ENCODE measurements at places on chromosomes 11 and 22.

- peaks cover 10% of the 10 kb centered on the region for H3K27me3 ChIP-seq
- no peaks in the 10 kb centered on the region for H3K4me1 ChIP-seq
- DNase-seq = no peak
Measured at GRCh38 chr11:116700586-116701220, 72.1 kb downstream of the BUD13 start.

DNA sequence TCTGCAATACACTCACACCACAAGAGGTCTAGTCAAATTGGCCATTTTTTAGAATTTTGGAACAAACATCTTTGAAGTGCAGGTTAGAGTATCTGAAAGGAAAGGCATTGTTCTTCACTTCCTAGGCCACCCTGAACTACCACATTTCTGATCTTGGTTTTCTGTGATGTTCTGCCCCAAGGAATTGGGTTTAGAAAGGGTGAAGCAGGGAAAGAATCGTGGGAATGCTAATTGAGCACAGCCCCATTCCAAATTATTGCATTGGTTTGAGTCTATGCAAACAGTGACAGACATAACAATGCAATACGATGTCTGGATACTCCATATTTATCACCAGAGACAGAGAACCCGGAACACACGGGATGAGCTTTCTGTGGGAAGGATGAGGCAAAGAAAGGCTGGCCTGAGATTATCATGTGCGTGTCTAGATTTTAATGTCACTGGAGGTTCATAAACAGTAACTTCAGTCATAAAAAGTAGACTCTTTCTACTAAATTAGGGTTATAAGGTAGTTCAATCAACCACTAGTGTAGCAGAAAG is 195.3 kb upstream of the BLID start:
- H3K4me1 ChIP-seq = no peaks in the 10 kb centered on the region
- DNase-seq = no peak
- H3K27me3 ChIP-seq = no peaks in the 10 kb centered on the region

- DNase-seq = no peak
- H3K4me3 ChIP-seq = no peak overlapping the region
- no peaks in the 10 kb centered on the region for H3K4me1 ChIP-seq
- H3K27me3 ChIP-seq = no peaks in the 10 kb centered on the region
- no peak overlapping the region for H3K27ac ChIP-seq
Measured at GRCh38 chr11:15591112-15591537, 476.4 kb downstream of the INSC start.

GRCh38 chr11:119567688-119568582 is 145.0 kb upstream of the THY1 start:
- no peak overlapping the region for H3K27ac ChIP-seq
- peaks cover 11% of the 10 kb centered on the region for H3K27me3 ChIP-seq
- DNase-seq = no peak
- H3K4me1 ChIP-seq = no peaks in the 10 kb centered on the region

DNA sequence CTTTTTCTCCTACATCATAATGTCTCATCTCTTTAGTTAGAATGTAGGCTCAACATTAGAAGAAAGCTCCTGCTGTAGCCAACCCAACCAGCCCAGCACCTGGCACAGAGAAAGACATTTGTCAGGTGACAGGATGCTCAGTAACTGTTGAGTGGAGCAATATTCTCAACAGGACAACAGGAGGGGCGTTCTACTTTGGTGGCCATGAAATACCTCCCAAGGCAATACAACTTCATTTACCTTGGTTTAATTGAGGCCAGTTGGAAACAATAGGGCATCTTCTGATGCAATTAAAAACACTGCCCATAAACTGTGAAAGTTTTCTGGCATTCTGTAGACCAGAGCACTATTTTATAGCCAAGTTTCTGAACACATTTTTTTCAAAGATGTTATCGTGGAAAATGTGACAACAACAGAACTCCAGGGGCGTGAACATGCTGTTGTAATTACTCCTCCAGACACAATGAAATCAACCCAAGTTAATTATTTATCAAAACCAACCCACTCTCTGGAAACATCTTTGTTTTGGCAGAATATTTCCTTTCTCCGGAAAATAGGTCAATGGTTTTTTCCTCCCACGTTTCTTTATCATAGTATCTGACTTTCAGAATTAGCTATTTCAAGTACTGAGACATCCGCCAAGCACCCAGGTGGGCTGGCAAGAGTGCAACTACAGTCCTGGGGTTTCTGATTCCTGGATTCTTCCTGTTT is 538.1 kb downstream of the SOX6 start:
- no peak overlapping the region for H3K27ac ChIP-seq
- peaks cover 14% of the 10 kb centered on the region for H3K4me1 ChIP-seq
- H3K4me3 ChIP-seq = no peak overlapping the region

DNA sequence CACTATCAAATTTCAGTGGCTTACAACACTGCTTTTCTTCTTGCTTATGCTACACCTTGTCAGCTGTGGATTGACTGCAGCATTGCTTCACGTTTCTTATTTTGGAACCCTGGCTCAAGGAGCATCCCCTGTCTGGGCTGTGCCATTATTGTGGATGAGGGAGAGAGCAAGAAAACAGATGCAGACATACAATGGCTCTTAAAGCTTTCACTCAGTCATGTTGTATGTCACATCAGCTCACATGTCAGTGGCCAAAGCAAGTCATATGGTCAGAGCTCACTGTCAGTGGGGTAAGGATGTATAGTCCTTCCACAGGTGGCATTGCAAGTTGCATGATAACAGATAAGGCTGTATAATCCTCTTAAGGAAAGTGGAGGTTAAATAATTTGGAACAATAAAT is 10.0 kb downstream of the ARHGEF12 start:
- H3K4me3 ChIP-seq = no peak overlapping the region
- H3K27me3 ChIP-seq = peaks cover 72% of the 10 kb centered on the region
- H3K27ac ChIP-seq = no peak overlapping the region
- H3K36me3 ChIP-seq = peaks cover 8% of the 10 kb centered on the region
- H3K4me1 ChIP-seq = peaks cover 30% of the 10 kb centered on the region
- DNase-seq = no peak

DNA sequence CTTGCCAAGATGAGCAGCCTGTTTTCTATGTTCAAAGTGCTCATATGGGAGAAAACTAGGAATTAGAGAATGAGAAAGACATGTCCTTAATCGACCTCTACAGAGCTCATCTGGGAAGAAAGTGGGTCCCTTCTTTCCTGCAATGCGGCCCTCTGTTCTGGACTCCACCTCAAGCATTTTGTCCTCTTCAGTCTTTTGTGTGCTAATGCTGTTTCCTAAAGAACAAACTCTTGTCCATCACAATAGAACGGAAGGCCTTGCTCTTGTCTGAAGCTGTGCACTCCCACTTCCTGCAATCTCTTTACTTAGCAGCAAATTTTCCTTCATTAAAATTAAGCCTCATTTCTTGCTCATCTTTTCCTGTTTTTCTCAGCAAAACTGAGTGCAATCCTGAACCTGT is 206.6 kb downstream of the OPCML start:
- no peak overlapping the region for H3K27ac ChIP-seq
- H3K4me1 ChIP-seq = no peaks in the 10 kb centered on the region
- peaks cover 5% of the 10 kb centered on the region for H3K27me3 ChIP-seq

DNA sequence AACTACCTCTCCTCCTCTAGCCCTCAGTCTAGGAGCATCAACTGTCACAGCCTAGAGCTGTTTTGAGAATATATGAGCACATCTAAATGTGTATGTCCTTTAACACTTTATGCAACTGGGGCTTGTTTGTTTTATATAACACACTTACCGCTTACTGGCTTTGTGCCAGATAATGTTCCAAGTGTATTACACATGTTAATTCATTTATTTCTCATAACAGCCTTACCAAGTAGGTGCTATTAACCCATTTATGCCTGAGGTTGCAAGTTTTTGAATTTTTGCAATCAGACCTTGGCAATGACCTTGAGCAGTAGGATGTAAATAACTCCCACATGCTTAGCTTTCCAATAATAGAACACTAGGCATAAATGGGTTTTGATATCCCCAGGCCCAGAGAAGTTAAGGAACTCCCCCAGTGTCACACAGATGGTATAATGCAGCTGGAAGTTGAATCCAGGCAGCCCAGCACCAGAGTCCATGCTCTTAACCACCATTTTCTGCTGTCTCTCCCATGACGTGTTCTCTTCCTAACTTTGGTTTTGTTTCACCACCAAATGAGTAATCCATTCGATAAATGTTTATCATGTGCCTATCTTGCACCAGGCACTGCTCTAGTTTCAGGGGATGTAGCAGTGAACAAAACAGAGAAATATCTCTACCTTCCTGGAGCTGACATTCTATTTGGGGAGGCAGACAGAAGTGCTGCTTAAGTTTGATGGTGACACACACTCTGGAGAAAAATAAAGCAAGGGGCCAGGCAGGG is 23.1 kb downstream of the PRDM11 start:
- DNase-seq = no peak
- no peak overlapping the region for H3K4me3 ChIP-seq
- H3K36me3 ChIP-seq = no peaks in the 10 kb centered on the region
- H3K4me1 ChIP-seq = peaks cover 18% of the 10 kb centered on the region
- no peak overlapping the region for H3K27ac ChIP-seq
- H3K27me3 ChIP-seq = peaks cover 4% of the 10 kb centered on the region

- H3K27ac ChIP-seq = no peak overlapping the region
- H3K4me1 ChIP-seq = peaks cover 51% of the 10 kb centered on the region
- no peaks in the 10 kb centered on the region for H3K27me3 ChIP-seq
- H3K4me3 ChIP-seq = no peak overlapping the region
Measured at GRCh38 chr11:77407613-77408012, 66.3 kb downstream of the PAK1 start.

GRCh38 chr11:13851691-13852090 is 110.8 kb upstream of the SPON1 start:
- H3K4me3 ChIP-seq = no peak overlapping the region
- H3K4me1 ChIP-seq = peaks cover 11% of the 10 kb centered on the region
- no peaks in the 10 kb centered on the region for H3K36me3 ChIP-seq
- peaks cover 3% of the 10 kb centered on the region for H3K27me3 ChIP-seq

- peaks cover 8% of the 10 kb centered on the region for H3K4me1 ChIP-seq
- no peaks in the 10 kb centered on the region for H3K27me3 ChIP-seq
- no peak overlapping the region for H3K4me3 ChIP-seq
- no peak overlapping the region for H3K27ac ChIP-seq
Measured at GRCh38 chr11:8720868-8721608, 38.4 kb downstream of the RPL27A start.

DNA sequence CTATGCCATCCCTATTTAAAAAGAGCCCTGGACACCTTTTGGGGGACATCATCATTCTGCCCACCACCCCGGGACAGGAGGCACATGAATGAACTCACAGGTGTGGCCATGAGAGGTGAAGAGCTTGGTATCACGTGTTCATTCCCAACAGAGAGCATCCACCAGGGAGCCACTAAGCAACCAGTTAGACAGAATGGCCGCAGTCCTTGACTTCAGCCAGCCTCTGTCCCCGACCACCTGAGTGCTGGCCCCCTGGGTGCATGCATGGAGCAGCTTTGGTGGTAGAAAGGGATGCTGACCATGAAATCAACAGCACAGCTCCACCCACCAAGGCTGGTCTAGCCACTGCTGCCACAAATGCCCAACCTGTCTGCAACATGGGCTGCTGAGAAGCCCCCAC is 31.1 kb upstream of the CD81 start:
- no peaks in the 10 kb centered on the region for H3K36me3 ChIP-seq
- no peak for DNase-seq
- H3K4me3 ChIP-seq = no peak overlapping the region
- H3K27me3 ChIP-seq = no peaks in the 10 kb centered on the region
- no peak overlapping the region for H3K27ac ChIP-seq

GRCh38 chr11:101187748-101188147 is 58.1 kb upstream of the PGR start:
- DNase-seq = no peak
- no peaks in the 10 kb centered on the region for H3K4me1 ChIP-seq
- H3K27ac ChIP-seq = no peak overlapping the region
- no peaks in the 10 kb centered on the region for H3K27me3 ChIP-seq

GRCh38 chr11:21401496-21401895 is 732.1 kb downstream of the NELL1 start:
- H3K4me3 ChIP-seq = no peak overlapping the region
- H3K27ac ChIP-seq = no peak overlapping the region
- no peaks in the 10 kb centered on the region for H3K36me3 ChIP-seq

DNA sequence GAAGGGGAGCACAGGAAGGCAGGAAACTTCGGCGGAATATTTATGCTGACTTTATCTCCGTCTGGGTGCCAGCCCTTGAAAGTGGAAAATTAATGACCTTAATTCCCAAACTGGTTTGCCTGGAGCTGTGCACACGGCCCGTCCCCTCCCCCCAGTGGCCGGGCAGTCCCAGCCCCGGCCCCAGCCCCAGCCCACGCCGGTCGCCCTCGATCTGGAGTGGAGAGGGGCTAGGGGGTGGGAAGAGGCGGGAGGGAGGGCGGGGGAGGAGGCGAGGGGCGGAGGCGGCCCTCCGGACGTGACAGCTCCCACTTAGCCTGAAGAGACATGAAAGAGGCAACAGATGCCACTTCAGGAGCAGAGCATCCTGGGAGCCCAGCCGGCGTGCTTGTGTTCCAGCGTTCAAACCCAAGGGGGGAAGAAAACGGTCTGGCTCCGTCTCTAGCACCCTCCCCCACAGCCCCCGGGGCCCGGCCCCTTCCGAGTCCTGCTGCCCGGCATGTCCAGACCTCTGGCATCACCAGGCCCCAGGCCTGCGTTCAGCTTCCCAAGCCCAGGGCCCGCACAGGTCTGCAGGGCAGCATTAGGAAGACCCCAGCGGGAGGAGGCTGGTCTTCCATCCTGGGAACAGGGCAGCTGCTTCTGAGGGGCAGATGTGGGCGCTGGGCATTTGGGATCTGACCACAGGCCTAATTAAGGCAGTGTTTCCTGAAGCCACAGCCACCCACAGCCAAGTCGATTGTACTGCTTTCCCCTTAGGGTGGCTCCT is 20.0 kb upstream of the LMO1 start:
- no peak for DNase-seq
- no peaks in the 10 kb centered on the region for H3K36me3 ChIP-seq
- no peak overlapping the region for H3K4me3 ChIP-seq
- H3K27ac ChIP-seq = no peak overlapping the region
- H3K27me3 ChIP-seq = peaks cover 4% of the 10 kb centered on the region

DNA sequence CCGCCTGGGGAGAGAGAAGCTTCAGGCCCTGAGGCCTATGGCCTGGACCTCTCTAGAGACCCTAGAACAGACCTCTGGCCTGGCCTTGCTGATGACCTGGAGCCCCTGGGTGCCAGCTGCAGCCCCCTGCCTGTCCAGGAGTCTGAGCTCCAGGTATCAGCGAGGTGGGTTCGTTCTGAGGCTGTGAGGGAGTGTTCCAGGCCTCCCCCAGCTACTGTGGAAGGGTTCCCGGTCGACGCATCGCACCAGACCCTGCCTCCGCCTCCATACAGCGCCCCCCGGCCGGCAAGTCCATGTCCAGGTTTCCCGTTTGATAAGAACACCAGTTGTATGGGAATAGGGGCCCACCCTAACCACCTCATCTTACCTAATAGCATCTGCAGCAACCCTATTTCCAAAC is 111.1 kb downstream of the KCNQ1 start:
- no peak for DNase-seq
- H3K4me1 ChIP-seq = peaks cover 2% of the 10 kb centered on the region
- no peak overlapping the region for H3K4me3 ChIP-seq

DNA sequence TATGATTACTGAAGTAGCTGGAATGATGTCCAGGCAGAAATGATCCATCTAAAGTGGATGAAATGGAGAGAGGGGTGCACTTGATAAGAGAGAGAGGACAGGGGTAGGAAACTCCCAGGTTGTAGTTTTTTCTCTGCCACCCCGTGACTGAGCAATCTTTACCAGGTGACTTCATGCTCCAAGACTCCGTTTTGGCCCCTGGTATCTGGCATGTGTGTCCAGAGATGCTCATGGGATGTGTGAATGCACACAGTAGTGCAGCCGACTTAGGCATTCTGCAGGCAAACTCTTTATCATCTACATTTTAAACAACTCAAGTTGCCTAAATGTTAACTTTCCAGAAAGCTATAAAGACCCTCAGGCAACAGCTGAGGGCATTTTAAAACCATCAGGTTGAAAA is 189.3 kb upstream of the SEZ6L start:
- DNase-seq = no peak
- peaks cover 6% of the 10 kb centered on the region for H3K27me3 ChIP-seq
- H3K4me1 ChIP-seq = no peaks in the 10 kb centered on the region
- H3K36me3 ChIP-seq = no peaks in the 10 kb centered on the region
- no peak overlapping the region for H3K4me3 ChIP-seq

All from activated naive CD8-positive, alpha-beta T cell treated with anti-CD3 and anti-CD28 coated beads, Interleukin-2, amount 50 U/mL, for 24 hours (primary cell).